ENCODE measurements at places on chromosomes 13 and 19.

GRCh38 chr13:90104764-90105163 lies 1242.7 kb upstream of the MIR17HG start:
- no peak for DNase-seq

DNA sequence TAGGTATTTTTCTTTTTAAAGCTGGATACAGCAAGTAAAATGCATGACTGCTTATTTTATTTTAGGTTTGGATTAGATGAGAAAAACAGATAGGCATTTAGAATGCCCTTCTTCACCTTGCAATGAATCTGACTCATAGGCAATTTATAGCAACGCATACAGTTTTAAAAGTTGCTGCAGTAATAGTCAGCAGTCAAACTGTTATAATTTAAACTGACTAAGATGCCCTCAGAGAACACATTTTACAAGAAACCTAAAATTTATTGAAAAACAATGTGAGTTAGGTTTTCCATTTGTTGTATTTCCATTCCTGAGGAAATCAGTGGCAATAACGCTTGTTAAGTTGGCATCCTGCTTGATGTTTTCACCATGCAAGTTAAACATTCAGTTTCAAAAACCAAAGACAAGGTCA lies 1128.2 kb upstream of the PCDH9 start:
- DNase-seq: no peak

- DNase-seq: no peak
Measured at GRCh38 chr13:93797463-93797862, 570.9 kb downstream of the GPC6 start.

DNA sequence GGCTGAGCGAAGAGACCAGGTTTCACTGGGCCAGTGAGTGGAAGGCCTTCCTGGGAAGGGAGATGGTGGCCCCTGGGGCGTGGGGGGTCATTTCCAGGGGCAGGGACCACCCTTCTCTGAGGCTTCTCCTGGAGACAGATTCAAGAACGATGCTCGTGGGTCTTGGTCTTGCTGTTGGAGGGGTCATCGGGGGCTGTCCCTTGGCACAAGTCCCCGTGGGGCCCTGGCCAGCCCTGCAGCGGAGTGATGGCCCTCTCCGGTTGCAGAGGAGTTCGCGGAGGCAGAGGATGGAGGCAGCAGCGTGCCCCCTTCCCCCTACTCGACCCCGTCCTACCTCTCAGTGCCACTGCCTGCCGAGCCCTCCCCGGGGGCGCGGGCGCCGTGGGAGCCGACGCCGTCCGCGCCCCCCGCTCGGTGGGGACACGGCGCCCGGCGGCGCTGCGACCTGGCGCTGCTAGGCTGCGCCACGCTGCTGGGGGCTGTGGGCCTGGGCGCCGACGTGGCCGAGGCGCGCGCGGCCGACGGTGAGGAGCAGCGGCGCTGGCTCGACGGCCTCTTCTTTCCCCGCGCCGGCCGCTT lies 4.8 kb downstream of the TTC9B start:
- no peak for DNase-seq

DNA sequence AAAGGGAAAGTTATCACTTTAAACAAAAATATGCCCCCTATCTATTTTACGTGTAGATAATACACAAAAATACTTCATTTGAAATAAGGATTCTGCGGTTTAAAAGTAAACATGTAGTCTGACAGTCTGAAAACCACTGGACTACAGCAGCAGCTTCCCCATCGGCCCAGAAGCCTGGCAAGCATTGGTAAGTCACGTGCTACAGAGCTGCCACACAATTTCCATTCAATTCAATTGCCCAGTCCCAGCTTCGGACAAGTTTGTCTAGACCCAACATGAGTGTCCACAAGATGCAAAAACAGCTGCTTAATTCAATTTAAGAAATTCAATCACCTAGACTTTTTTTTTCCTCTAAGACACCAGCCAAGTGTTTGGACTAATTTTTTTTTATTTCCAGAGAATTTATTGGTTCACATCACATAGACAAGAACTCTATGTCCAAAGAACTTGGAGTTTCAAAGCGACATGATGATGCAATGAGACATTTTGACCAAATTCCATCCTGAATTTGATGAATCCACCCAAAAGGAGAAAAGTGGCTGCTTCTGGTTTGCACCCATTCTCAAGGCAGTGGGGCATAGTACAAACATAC lies 458.9 kb downstream of the COG6 start:
- DNase-seq: no peak

DNA sequence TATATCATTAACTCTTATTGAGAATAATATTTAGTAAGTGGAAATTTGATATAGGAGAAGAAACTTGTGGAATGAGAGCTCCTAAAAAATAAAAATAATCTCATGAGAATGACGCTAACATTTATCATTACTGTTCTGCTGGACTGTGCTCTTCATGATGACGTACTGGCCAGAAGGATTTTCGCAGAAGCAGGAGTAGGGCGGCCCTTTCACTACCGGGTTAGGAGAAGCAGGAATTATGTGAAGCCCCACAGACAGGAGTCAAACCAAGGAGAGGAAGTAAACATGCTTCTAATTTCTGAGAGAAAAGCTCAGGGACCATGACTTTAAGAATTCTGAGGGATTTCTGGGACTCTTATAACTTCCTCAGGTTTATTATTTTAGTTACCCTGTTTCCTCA lies 195.1 kb downstream of the VWA8 start:
- DNase-seq: no peak

DNA sequence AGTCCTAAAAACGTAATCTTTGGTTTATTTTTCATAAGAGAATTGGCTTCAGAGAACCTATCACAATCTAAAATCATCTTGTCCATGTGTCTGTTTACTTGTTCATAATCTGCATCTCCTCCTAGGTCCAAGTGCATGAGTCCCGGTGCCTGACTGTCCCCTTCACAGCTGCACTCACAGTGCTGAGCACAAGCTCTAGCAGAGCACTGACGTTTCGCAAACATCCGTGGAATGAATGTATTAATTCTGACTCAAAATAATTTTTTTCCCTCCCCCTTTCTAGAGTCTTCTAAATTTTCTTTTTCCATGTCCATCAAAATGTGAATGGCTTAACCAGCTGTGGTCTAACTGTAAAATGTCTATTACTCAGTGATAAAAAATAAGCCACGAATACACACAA lies 245.5 kb upstream of the TSHZ3 start:
- no peak for DNase-seq

DNA sequence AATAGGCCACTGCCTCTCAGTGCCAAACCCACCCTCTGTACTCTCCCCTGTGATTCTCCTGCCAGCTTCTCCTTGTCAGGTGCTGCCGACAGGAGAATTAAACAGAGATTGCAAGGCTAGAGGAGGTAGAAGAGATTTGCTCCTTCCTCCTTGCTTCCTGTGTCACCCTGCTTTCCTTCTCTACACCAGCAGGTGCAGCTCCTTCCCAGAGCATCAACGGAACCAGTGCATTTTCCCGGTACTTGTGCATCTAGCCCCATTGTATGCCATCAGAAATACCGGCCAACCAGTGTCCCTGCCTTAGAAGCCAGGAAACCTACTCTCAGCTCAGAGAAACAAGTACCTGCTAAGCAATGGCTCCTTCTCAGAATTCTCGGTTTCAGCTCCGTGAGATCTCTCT lies 253.2 kb downstream of the SUCLA2 start:
- no peak for DNase-seq

- no peak for DNase-seq
Measured at GRCh38 chr13:28805193-28805819, 14.8 kb upstream of the MTUS2 start.

- DNase-seq: peak; percentile 35
Measured at GRCh38 chr19:29467824-29468401, 57.9 kb upstream of the VSTM2B start.

DNA sequence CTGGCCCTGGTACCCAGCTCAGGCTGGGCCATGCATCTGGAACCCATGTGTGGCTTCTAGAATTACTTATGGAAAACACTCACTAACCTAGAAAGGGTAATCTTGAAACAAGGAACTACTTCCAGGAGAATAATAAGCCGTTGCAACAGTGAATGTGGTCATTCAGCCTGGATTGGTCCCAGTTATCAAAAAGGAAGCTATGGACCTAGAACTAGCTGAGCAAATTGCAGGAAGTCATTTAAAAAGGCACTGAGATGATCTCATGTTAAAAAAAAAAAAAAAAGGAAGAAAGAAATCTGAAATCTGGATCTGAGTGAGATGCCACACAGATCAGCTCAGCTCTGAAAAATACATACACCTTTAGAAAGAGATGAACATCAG lies 59.6 kb downstream of the DCT start:
- DNase-seq: no peak

DNA sequence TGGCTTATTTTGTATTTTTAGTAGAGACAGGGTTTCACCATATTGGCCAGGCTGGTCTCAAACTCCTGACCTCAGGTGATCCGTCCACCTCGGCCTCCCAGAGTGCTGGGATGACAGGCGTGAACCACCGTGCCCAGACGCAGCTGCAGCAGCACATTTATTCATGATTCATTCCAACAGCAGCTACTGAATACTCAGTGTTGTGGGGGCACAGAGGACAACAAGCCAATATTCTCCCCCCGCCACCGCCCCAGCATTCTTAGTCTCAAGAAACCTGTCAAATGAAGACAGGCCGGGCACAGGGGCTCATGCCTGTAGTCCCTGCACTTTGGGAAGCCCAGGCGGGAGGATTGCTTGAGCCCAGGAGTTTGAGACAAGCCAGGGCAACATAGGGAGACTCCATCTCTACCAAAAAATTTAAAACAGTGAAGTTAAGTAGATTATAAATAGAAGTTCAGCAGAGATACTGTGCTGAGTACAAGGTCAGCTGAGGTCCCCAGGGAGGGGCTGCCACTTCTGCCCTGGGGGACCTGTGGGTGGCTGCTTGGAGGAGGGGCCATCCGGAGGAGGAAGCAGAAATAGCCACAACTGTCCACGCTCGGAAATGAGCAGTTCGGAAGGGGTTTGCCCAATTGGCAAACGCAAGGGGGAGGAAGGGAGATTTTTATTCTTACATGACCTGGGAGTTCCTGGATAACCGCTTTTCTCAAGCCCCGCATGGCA lies 4.3 kb downstream of the DOT1L start:
- peak; percentile 78 for DNase-seq

GRCh38 chr19:52658595-52658994 lies 20.4 kb upstream of the ZNF83 start:
- DNase-seq: no peak

DNA sequence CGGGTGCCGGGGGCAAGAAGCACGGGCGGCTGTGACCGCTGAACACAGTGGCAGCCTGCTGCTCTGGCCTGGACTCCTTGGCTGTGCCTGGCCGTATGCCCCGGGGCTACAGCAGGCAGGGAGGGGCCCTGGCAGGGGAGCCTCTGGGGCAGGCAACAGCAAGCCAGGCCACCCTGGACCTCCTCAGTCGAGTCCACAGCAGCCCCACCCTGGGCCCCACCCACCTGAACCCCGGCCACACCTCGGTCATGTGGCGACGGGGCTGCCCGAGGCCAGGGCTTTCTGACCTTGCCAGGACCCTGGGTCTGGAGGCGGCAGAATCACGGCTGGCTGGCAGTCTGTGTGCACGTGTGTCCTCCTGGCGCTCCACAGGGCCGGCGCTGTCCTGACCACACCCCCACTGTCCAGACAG lies 8.7 kb downstream of the CILP2 start:
- no peak for DNase-seq

Data from GM20000 (cell line).